ENCODE measurements at places on chromosomes 2 and 18. TPM values are rescaled to one million over a fixed set of nuclear protein-coding genes. Genes with fewer than 3 reads are reported as not detected.

ST8SIA5 gene
- total RNA-seq = not detected

CFAP65 gene
- 7.6 TPM for total RNA-seq

DSG2 gene
- total RNA-seq = 27.6 TPM

ANKRD29 gene
- total RNA-seq = 56.5 TPM

DNA sequence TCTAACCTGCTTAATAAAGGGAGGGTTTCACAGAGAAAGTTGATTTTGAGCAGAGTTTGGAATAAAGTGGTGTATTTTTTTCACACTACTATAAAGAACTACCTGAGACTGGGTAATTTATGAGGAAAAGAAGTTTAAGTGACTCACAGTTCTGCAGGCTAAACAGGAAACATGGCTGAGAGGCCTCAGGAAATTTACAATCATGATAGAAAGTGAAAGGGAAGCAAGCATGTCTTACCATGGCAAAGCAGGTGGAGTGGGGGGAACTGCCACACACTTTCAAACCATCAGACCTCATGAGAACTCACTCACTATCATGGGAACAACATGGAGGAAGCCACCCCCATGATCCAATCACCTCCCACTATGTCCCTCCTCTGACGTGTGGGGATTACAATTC lies 546.7 kb downstream of the EPHA4 start:
- no peaks in the 10 kb centered on the region for H3K4me1 ChIP-seq
- no peak overlapping the region for H3K27ac ChIP-seq
- no peak for DNase-seq
- H3K4me3 ChIP-seq = no peak overlapping the region
- H3K27me3 ChIP-seq = no peaks in the 10 kb centered on the region

DNA sequence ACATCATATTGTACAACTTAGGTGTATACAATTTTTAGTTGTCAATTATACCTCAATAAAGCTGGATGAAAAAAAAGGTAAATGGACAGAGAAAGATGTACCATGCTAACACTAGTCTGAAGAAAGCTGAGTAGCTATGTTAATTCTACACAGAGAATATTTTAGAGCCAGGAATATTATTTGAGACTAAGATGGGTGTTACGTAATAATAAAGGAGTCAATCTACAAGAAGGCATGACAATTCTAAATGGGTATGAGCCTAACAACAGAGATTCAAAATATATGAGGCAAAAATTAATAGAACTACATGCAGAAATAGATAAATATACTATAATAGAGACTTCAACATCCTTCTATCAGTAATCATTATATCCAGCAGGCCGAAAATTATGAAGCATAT lies 69.1 kb downstream of the CCDC141 start:
- no peaks in the 10 kb centered on the region for H3K4me1 ChIP-seq
- no peaks in the 10 kb centered on the region for H3K36me3 ChIP-seq
- DNase-seq = no peak
- H3K27me3 ChIP-seq = no peaks in the 10 kb centered on the region

- peaks cover 100% of the 10 kb centered on the region for H3K36me3 ChIP-seq
- no peaks in the 10 kb centered on the region for H3K27me3 ChIP-seq
- H3K4me1 ChIP-seq = no peaks in the 10 kb centered on the region
- DNase-seq = no peak
Measured at GRCh38 chr18:12345491-12346239, 31.4 kb downstream of the AFG3L2 start.

GRCh38 chr2:120360307-120360855 lies 14.4 kb downstream of the INHBB start:
- H3K4me1 ChIP-seq = no peaks in the 10 kb centered on the region
- no peak for DNase-seq
- H3K36me3 ChIP-seq = no peaks in the 10 kb centered on the region
- no peak overlapping the region for H3K27ac ChIP-seq

- H3K4me3 ChIP-seq = no peak overlapping the region
- H3K27ac ChIP-seq = peak overlapping the region; percentile 56
- peaks cover 62% of the 10 kb centered on the region for H3K4me1 ChIP-seq
- no peaks in the 10 kb centered on the region for H3K27me3 ChIP-seq
- H3K36me3 ChIP-seq = no peaks in the 10 kb centered on the region
- DNase-seq = peak; percentile 48
Measured at GRCh38 chr2:37585295-37585908, 86.0 kb downstream of the CDC42EP3 start.

DNA sequence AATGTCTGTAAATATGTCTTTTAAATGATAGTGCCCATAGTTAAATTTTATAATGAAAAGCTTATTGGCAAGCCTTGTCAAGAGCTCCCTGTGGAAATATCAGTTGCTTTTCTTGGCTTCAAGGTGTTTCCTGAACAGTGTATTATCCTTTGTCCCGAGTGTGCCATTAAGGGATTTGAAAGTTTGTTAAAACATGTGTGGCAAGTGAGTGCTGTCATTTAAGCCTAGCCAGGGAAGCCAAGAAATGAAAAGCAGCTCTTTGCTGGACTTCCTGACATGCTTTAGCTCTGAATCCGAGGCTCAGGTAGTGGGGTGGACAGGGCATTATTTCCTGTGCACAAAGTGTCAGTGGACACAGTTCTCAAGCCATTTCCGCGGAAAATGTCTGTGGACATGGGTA lies 111.5 kb downstream of the DIS3L2 start:
- H3K4me1 ChIP-seq = no peaks in the 10 kb centered on the region
- no peaks in the 10 kb centered on the region for H3K27me3 ChIP-seq
- H3K4me3 ChIP-seq = no peak overlapping the region
- H3K27ac ChIP-seq = no peak overlapping the region

DNA sequence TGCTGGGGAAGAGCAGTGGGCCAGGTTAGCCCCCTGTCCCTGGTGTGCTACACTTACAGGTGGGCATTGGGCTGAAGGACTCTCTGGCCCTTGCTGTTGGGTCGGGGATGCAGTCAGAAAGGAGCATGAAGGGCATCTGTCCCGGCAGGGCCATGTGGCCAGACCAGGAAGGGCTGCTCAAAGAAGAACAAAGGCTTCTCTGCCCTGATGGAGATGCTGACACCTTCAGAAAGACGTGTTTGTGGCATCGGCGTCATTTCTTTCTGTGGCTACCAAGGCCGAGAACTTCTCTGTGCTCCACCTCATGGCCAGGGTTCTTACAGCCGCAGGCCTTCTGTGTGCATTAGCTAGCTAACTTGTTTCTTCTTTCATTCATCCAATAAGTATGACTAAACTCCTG lies 239.1 kb downstream of the FAM210A start:
- H3K27me3 ChIP-seq = no peaks in the 10 kb centered on the region
- no peaks in the 10 kb centered on the region for H3K4me1 ChIP-seq
- no peak for DNase-seq
- H3K36me3 ChIP-seq = no peaks in the 10 kb centered on the region

DNA sequence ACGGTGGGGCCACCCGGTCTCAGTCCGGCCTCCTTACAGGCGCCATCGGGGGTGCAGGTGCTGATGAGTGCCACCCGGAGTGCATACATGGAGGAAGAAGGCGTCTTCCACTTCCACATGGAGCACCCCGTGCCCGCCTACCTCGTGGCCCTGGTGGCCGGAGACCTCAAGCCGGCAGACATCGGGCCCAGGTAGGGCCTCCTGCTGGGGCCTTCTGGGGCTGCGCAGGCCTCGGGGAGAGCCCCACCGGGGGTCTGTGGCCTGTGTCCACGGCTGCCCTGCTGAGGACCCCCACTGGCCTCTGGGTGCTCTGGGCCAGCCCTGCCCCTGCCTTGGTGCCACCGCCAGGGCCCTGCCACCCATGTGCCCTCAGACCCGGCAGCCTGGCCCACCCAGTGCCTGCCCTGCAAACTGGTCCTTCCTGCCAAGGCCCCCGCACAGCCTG lies 4.8 kb downstream of the RNPEPL1 start:
- H3K4me3 ChIP-seq = no peak overlapping the region
- H3K4me1 ChIP-seq = peaks cover 24% of the 10 kb centered on the region
- DNase-seq = peak; percentile 47
- H3K27ac ChIP-seq = no peak overlapping the region
- H3K27me3 ChIP-seq = no peaks in the 10 kb centered on the region

DNA sequence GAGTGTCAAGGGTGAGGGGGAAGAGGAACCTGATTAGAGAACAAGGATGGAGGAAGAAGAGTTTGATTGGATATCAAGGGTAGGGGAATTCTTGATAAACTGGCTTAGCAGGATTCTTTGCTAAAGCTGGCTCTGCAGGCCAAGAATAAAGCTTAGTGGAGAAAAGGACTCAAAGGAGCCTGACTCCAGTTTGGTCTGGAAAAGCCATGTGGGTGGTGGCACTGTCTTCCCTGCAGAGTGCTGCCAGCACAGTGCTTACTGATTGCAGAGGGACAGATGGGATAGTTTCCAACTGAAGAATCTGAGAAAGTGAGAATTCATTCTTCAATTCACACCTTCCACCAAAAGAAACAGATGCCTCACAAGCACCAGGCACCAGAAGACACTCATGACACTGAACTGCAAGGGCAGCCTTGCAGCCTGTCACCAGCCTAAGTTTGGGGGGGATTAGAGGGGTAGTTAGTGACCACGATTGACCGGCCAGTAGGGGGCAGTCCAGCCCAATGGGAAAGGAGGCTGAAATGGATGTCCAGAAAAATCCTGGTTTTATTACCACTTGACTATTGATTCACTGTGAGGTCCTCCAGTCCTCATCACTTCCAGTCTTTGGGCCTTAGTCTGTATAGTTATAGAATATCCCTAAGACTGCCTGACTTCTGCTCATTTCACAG lies 334.5 kb downstream of the SMAD2 start:
- no peaks in the 10 kb centered on the region for H3K4me1 ChIP-seq
- peaks cover 12% of the 10 kb centered on the region for H3K27me3 ChIP-seq
- no peak overlapping the region for H3K4me3 ChIP-seq
- H3K36me3 ChIP-seq = no peaks in the 10 kb centered on the region
- H3K27ac ChIP-seq = no peak overlapping the region
- DNase-seq = no peak

GRCh38 chr2:110867078-110867477 lies 134.7 kb downstream of the ACOXL start:
- DNase-seq = no peak
- H3K4me1 ChIP-seq = no peaks in the 10 kb centered on the region
- no peak overlapping the region for H3K27ac ChIP-seq

DNA sequence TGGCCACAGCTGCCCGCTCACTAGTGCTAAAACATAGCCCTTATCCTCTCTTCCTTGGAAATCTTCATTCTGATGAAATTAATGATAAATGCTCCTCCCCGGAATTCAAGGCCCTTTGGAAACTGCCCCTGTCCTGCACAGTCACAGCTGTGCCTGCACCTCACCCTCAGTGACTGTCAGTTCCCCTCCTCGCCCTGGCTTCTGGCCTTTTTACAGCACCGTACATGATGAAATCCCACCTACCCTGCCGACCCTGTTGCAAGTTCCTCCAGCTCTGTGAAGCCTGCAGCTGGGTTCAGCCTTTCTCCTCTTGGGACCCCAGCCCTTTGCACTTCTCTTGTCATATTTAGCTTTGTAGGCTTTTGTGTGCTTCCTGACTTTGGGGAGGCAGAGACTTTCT lies 48.4 kb downstream of the DCDC2C start:
- H3K36me3 ChIP-seq = no peaks in the 10 kb centered on the region
- H3K27me3 ChIP-seq = no peaks in the 10 kb centered on the region
- no peak overlapping the region for H3K4me3 ChIP-seq
- H3K4me1 ChIP-seq = no peaks in the 10 kb centered on the region

DNA sequence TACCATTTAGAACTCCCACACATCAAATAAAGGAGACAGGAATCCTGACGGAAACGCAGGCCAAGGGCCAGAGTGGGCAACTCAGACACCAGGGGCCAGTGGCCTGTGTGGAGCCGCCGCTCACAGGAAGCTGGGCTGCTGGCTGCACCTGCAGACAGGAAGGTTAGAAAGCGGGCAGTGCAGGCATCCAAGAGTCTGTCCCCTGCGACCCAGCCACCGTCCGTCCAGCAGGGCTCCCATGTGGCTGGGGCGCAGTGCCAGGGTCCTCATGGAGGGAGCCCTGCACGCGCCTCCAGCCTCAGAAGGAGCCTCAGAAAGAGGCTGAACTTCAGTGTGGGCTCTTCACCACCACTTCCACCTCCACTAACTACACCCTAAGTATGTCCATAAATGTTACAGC lies 2.5 kb upstream of the ANO7 start:
- no peak for DNase-seq
- H3K4me1 ChIP-seq = no peaks in the 10 kb centered on the region
- H3K27ac ChIP-seq = no peak overlapping the region
- peaks cover 26% of the 10 kb centered on the region for H3K36me3 ChIP-seq
- no peak overlapping the region for H3K4me3 ChIP-seq
- no peaks in the 10 kb centered on the region for H3K27me3 ChIP-seq

GRCh38 chr2:133568172-133568571 lies at the start of gene NCKAP5:
Gene NCKAP5 (minus strand): TSS chr2:133568463. CDS start chr2:133517526, 50,937 bp downstream.
- no peak for DNase-seq
- peak within 1 kb of the TSS; percentile 4 for H3K27ac ChIP-seq
- no peaks in the 10 kb centered on the region for H3K27me3 ChIP-seq
- H3K4me3 ChIP-seq = peak within 1 kb of the TSS; percentile 45

GRCh38 chr18:77168811-77169311 lies 36.3 kb upstream of the MBP start:
- no peak overlapping the region for H3K4me3 ChIP-seq
- H3K4me1 ChIP-seq = no peaks in the 10 kb centered on the region
- DNase-seq = no peak
- no peak overlapping the region for H3K27ac ChIP-seq
- no peaks in the 10 kb centered on the region for H3K36me3 ChIP-seq
- peaks cover 4% of the 10 kb centered on the region for H3K27me3 ChIP-seq

DNA sequence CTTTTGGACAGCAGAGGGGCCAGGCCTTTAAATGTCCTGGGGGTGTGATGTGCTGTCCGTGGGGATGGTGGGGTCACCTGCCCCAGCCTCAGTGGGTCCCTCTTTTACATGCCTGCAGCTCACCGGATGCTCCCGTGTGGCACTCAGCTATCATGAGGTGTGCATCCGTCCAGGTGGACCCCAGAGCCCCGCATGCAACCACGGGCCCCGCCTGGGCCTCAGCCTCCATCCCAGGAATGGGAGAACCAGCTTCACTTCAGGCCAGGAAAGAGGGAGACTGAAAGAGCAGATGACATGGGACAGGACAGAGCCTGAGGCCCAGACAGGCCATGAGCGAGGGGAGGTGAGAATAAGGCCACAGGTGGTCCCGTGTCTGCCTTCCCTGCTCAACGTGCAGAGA lies 37.5 kb downstream of the RAMP1 start:
- peaks cover 21% of the 10 kb centered on the region for H3K4me1 ChIP-seq
- H3K27me3 ChIP-seq = no peaks in the 10 kb centered on the region
- H3K27ac ChIP-seq = no peak overlapping the region
- DNase-seq = peak; percentile 27
- no peaks in the 10 kb centered on the region for H3K36me3 ChIP-seq

GRCh38 chr2:62363166-62363565 lies 142.8 kb downstream of the TMEM17 start:
- H3K27ac ChIP-seq = no peak overlapping the region
- no peaks in the 10 kb centered on the region for H3K27me3 ChIP-seq
- H3K4me3 ChIP-seq = no peak overlapping the region
- no peak for DNase-seq
- no peaks in the 10 kb centered on the region for H3K4me1 ChIP-seq

- H3K4me3 ChIP-seq = no peak overlapping the region
- DNase-seq = peak; percentile 68
- no peak overlapping the region for H3K27ac ChIP-seq
Measured at GRCh38 chr2:109722026-109722425, 72.1 kb upstream of the RGPD5 start.

DNA sequence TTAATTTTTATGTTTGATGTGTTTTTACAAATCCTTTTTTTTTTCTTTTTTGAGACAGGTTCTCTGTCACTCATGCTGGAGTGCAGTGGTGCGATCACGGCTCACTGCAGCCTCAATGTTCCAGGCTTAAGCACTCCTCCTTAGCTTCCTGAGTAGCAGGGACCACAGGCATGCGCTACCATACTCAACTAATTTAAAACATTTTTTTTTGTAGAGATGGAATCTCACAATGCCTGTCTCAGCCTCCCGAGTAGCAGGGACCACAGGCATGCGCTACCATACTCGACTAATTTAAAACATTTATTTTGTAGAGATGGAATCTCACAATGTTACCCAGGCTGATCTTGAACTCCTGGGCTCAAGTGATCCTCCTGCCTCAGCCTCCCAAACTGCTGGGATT lies 3.2 kb downstream of the NOTO start:
- H3K4me3 ChIP-seq = no peak overlapping the region
- H3K27ac ChIP-seq = no peak overlapping the region
- H3K27me3 ChIP-seq = peaks cover 37% of the 10 kb centered on the region
- peaks cover 20% of the 10 kb centered on the region for H3K4me1 ChIP-seq

All from lower lobe of right lung (tissue), 2 donors.